ENCODE measurements at places on chromosomes 4 and X.

DNA sequence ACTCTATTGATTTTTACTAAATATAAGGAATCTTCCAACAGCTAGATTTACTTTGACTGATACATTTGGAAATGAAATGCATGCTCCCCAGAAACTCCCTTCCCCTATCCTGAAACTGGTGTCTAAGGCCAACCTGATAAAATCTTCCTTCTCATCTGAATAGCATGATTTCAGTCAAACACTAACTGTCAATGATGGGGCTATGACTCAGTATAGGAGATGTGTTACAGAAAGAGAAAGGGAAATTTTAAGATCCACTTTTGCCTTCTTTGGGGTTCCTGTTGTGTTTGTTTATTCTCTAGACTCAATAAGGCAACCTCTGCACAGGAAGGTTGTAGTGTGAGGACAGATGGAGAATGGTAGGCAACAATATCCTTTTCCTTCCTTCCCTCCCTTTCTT lies 160.7 kb downstream of the MOSPD2 start:
- DNase-seq = no peak

DNA sequence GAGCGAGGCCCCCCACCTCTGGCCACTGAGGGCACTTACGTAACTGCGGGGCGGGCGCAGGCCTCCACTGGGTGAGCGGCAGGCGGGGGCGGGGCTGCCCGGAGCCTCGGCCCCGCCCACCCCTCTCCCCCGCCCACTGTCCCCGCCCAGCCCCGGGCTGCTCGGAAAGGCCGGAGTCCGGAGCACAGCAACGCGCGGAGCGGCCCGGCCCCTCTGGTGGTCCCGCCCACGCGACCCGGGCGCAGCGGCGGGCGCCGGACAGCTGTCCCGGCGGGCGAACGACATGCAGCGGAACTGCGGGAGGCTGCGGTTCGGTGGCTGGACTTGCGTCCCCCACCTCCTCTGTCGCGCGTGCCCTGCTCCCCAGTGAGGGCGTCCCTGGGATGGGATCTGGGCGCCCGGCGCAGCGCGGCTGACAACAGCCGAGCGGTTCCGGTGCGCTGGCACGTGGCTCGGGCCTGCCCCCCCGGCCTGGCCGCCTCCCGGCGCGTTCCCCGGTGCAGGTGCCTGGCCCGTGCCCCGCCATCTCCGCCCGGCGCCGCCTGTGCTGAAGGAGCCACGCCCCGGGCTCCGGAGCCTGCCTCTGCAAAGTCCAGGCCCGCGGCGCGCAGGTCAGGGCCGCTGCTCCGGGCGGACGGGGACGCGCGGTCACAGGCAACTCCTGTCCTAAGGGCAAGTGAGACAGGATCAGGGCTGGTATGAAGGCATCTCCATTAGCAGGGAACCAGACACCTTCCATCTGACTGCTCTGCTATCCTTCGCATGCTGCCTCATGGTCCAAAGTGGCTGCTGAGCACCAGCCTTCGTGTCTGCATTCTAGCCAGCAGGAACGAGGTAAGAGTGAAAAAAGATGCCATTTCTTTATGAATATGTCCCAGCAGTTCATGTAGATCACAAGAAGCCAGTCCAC lies 21.8 kb upstream of the JAKMIP1 start:
- peak; percentile 19 for DNase-seq

DNA sequence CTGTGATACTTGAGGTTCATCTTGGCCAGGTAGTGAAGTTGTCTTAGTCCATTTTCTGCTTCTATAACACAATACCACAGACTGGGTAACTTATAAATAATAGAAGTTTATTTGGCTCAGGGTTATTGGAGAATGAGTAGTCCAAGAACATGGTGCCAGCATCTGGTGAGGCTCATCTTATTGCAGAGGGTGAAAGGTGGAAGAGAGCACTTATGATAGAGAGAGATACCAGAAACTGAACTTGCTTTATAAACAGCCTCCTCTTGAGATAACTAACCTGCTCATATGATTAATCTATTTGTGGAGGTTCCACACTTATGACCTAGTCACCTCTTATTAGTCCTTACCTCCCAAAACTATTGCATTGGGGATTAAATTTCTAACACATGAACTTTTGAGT lies 1.6 kb downstream of the C4orf51 start:
- DNase-seq = no peak

GRCh38 chrX:151695583-151696340 lies 504 bp downstream of the PRRG3 start:
- DNase-seq = no peak

DNA sequence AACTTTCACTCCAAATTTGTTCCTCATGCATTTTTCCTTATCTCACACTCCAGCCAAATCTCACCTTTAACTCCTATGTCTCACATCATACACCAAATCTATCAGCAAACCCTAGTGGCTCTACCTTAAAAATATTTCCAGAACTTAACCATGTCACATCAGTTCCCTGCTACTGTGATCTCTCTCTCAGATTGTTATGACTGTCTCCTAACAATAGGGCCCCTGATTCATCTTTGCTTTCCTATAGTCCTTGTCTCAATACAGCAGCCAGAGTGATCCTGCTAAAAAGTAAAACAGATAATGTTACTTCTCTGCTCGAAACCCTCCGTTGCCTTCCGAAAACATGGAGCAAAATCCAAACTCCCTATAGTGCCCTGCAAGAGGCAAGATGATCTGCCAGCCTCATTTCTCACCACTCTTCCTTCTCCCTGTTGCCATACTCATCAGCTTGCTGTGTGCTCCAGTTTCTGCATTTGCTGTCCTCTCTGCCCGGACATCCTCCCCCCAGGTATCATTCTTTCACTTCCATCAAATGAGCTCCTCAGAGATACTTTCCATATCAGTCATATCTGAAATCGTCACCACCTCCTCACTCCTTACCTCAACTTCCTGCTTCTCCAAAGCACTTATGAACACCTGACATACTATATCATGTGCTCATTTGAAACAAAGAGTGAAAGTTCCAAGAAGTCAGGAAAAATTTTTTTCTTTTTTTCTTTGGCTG lies 293.4 kb upstream of the NR3C2 start:
- no peak for DNase-seq

- no peak for DNase-seq
Measured at GRCh38 chrX:138756234-138756633, 44.7 kb upstream of the FGF13 start.

- no peak for DNase-seq
Measured at GRCh38 chr4:83731609-83732008, 195.7 kb downstream of the GPAT3 start.

- no peak for DNase-seq
Measured at GRCh38 chr4:95105112-95105511, 347.4 kb downstream of the BMPR1B start.

DNA sequence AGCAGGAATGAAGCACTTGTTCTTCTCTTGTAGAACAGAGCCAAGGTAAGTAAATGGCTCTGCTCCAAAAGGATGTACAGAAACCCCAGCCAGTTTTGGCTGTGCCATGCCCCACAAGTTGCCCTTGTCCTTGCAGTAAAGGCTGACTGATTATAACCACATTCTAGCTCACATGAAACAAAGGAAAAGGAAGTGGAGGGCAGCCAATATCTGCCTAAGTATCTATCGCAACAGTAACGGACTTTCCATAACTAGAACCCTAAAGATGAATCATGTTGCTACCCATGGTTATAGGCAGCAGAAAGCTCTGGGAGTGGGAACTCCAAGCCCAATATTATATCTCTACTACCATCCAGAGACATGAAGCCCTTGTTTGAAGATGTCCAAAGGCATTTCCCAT lies 95.7 kb downstream of the COMMD8 start:
- no peak for DNase-seq

- no peak for DNase-seq
Measured at GRCh38 chr4:164904941-164905340, 28.0 kb downstream of the APELA start.

- DNase-seq = no peak
Measured at GRCh38 chr4:124590480-124590879, 122.1 kb downstream of the ANKRD50 start.

DNA sequence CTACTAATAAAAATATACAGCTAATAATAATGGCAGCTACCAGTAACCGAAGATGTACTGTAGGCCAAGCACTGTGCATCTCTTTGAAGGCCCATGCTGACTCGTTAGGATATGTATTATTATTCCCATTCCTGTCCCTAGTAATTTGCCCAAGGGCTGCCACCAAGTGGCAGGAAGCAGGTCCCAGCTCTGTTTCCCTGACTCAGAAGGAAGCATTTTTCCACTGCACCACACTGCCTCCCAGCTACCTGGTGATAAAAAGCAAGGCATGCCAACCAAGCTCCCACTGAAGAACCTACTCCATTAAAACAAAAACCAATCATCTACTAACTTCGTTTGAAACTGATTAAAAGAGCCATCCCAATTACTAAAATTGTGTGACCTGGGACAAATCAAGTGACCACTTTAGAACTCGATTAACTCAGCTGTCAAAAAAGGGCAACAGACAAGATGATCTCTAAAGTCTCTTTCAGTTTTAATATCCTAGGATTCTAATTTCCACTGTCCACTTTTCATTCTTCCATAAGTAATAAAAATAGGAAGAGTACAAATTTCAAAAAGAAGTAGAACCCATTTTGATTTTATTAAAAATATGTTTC lies 24.3 kb upstream of the PGM2 start:
- DNase-seq = no peak

- no peak for DNase-seq
Measured at GRCh38 chrX:111355523-111356115, 56.4 kb downstream of the DCX start.

DNA sequence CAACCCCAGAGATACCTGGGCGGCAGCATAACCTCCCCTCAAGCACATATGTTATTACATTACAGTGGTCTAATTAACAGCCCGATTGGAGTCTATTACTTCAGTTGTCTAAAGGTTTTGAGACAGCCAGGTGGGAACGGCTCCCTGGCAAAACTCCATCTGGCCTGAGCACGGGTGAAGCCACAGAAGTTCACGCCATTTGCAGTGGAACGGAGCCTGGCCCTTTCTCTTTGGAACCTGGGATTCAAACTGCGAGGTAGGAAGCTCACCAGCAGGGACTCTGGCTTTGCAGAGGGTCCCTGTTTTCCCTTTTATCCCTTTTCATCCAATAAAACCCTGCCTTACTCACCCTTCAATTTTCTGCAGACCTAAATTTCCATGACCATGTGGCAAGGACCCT lies 45.9 kb upstream of the NEIL3 start:
- DNase-seq = no peak

GRCh38 chrX:114615765-114616164 lies 31.9 kb downstream of the HTR2C start:
- no peak for DNase-seq

DNA sequence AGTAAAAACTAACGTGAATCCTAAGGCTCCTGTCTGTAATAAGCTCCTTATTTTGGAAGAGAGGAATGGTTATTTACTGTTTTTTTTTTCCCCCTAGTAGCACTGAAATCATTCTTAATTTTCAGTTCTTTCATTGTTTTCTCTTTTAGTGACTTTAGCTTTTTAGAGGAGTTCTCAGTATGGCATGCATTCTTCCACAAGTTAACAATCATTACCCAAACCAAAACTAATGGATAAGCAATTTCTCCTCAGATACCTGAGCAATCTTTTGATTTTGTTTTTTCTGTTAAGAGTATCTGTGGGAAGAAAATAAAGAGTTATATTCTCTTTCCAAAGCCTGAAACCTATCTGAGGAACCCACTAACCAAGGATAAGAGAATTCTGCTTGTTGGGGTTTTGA lies 16.7 kb upstream of the PPA2 start:
- no peak for DNase-seq

DNA sequence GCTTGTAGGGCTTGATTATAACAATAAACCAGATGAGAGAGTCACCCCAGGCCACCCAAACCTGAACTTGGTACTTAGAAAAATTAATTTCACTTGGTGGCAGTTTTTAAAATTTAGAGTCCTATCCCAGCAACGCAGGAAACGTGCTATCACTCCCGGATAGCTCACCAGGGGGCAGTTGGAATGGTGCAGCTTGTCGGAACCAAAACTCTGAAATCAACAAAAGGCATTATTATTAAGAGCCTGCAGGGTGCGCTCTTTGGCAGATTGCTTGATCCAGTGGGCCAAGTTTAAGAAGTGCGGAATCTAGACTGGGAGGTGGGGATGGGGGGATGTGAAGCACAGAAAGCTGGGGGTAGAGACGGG lies 2.4 kb downstream of the FRAS1 start:
- DNase-seq = no peak

GRCh38 chr4:107885865-107886264 lies 45.5 kb upstream of the CYP2U1 start:
- no peak for DNase-seq

- no peak for DNase-seq
Measured at GRCh38 chrX:9372866-9373265, 92.0 kb upstream of the TBL1X start.

DNA sequence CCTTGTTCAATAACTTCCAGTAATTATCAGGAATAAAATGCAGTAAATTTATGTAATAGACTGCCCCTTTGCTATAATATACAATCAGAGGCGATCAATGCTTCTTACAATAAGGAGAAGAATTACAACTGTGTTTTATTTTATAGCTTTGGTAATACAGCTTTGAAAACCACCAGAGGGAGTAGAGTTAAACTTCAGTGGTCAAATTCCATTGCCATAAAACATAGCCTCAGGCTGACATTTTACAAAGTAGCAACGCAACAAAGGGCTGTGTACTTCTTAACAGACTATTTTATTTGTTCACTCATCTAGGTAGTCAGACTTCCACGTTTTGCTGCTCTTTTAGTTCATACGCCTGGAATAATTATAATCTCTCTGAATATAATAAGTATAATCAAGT lies 58.5 kb downstream of the TEX13C start:
- no peak for DNase-seq

GRCh38 chr4:65089666-65090065 lies 580.6 kb downstream of the EPHA5 start:
- DNase-seq = no peak

GRCh38 chr4:169707958-169708643 lies 49.6 kb downstream of the HPF1 start:
- DNase-seq = no peak

DNA sequence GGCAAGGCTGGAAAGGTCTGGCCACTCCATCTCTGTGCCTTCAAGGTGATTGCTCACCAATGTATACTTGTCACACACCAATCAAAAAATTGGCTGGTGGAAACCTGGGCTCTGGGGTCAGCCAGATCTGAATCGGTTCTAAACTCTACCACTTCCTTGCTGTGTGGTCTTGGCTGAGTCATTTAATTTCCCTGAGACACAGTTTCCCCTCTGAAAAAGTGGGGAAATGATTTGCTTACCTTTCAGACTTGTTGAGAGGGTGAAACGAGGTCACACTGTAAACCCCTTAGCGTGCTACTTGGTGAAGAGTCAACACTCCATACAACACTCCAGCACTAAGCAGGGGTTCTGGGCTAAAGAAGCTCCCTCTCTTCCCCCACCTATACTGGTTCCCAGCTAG lies 252.3 kb upstream of the ZIC3 start:
- no peak for DNase-seq

GRCh38 chrX:151042842-151043241 lies 59.7 kb downstream of the HMGB3 start:
- DNase-seq = no peak

DNA sequence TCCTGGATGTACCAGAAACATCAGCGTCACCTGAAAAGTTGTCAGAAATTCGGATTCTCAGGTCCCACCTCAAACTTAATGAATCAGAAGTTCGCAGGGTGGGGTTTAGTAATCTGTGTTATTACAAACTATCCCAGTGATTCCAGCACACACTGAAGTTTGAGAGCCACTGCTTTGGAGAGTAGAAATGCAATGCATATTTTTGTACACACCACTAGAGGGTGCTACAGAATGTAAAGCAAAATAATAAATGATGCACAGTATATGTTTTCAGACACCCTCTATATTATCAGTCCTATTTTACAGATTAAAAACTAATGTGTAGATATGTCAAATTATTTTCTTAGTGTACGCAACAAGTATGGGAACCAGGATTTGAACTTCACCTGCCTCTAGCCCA lies 2.4 kb upstream of the MORF4L2 start:
- no peak for DNase-seq
